ENCODE measurements at places on chromosomes 5 and 9. TPM values are rescaled to one million over a fixed set of nuclear protein-coding genes. Genes with fewer than 3 reads are reported as not detected.

VDAC1 gene
- 167 TPM for total RNA-seq

- DNase-seq, result no peak
Observed at GRCh38 chr5:156331181-156331580, 4.2 kb downstream of the SGCD start.

DNA sequence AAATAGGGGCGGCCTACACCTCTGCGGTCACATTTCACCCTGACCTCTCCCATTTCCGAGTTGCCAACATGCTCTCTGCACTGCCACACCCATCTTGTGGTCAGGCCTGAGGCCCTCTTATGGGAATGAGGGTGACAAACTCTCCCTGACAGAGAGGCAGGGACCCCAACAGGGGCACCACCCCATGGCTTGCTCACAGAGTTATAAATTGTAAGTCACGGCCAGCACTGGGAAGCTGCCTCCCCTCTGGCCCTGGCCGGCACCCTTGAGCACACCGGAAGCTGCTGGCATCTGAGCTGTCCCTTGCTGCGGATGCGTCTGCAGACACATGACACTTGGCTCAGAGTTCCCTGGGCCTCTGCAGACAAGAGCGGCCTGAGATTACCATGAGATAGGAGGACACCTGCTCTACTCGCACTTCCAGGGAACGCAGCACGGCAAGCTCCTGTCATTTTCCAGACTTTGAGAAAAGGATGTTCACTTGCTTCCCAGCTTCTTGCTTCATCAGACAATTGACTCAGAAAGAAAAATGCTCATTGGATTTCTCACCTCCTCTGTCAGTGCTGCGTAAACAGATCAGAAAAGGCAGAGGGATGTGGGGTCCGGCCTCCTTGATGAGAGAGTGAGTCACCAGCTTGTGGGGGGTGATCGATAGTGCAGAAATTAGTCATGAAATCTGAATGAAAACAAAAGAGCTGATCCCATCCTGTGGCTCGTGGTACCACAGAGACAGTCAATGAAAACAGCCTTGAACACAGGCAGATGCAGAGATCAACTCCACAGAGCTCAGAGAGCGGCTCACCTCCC lies 269.8 kb downstream of the SYK start:
- DNase-seq, result no peak

FBP2 gene
- total RNA-seq, result 0.29 TPM

CBY3 gene
- total RNA-seq, result not detected
